Cerebellum (tissue), 4 donors: ENCODE measurements at places on chromosomes 2 and 18. TPM values are rescaled to one million over a fixed set of nuclear protein-coding genes. Genes with fewer than 3 reads are reported as not detected.

Gene MC4R
- 0.54 TPM for total RNA-seq

Gene COL4A4
- 3.0 TPM for total RNA-seq

Gene CDCA7
- 14.2 TPM for total RNA-seq

Gene ARID5A
- total RNA-seq: 2.6 TPM

Gene SLC5A7
- total RNA-seq: 3.1 TPM

Gene FAM228A
- total RNA-seq: 3.5 TPM

Gene FBLN7
- 5.3 TPM for total RNA-seq

Gene CFAP65
- total RNA-seq: 1.00 TPM

Gene ZNF24
- total RNA-seq: 69.6 TPM

Gene LYPD6B
- 0.91 TPM for total RNA-seq

Gene TUBA3E
- total RNA-seq: not detected

Gene PIGN
- total RNA-seq: 55.0 TPM

Gene ANKRD36
- total RNA-seq: 274 TPM

Gene GREB1
- 34.0 TPM for total RNA-seq

Gene C18orf32
- total RNA-seq: 52.3 TPM

Gene FRZB
- 10.2 TPM for total RNA-seq

Gene ACTR2
- 84.7 TPM for total RNA-seq

Gene TCF23
- not detected for total RNA-seq

Gene THAP4
- 16.6 TPM for total RNA-seq

Gene ANKRD62
- 0.18 TPM for total RNA-seq

Gene ARHGAP25
- 0.82 TPM for total RNA-seq

Gene EN1
- total RNA-seq: 5.4 TPM
